ENCODE measurements at places on chromosomes 5 and 9.

GRCh38 chr5:72280581-72281069 lies 39.4 kb downstream of the MRPS27 start:
- peak; percentile 37 for DNase-seq

DNA sequence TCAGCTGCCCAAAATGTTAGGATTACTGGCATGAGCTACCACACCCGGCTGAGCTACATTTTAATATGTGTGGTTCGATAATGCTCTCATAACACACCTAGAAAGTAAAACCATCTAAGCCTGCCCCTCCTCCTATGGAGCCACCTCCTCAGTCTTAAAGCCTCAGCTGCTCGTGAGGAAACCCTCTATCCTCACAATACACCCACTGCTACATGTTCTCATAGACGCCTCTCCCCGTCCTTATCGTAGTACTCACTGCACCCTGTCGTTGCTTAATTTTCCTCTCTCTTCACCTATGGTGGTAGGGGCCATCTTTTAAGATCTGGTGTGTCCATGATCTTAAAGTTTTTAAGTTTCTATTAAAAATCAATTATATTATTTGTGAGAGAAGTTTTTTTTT lies 72.9 kb downstream of the RCL1 start:
- no peak for DNase-seq

DNA sequence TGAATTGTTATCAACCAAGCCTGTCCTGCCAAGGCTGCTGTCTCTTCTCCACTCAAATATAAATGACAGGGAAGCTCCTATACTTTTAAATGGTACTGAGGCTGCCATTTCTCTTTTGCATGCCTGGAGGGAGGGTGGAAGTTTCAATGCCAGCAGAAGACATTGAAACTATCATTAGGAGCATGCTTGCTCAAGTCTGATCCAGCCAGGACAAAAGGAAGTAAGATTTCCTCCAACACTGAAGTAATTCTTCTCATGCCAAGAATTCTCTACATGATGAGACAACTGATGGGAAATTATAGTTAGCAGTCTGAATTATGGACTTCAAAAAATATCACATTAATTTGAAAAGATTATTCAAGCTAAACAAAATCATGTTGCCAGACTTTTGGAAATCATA lies 5.4 kb downstream of the SPINK6 start:
- no peak for DNase-seq

- no peak for DNase-seq
These were observed 34.0 kb downstream of the LPCAT1 start for GRCh38 chr5:1489754-1490153.

DNA sequence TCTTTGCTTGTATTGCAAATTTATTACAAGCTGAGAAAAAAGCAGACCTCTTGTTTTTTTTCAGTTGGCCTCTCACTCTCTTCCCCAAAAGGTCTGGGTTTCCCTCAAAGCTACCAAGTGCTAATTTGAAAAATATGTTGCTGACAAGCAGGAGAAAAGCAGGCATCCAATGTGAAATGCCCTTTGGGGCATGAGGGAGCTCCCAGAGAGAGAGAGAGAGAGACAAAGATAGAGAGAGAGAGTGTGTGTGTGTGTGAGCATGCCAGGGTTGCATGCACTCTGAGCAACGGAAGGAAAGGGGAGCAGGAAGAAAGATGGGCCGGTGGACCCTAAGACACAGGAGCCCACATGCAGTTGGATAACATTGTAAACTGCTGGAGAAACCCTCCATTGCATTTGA lies 358.4 kb downstream of the TMEM38B start:
- DNase-seq = no peak

GRCh38 chr5:173204185-173204979 lies 30.6 kb downstream of the NKX2-5 start:
- no peak for DNase-seq

- no peak for DNase-seq
These were observed 181.3 kb upstream of the DMRT1 start for GRCh38 chr9:660227-660626.

DNA sequence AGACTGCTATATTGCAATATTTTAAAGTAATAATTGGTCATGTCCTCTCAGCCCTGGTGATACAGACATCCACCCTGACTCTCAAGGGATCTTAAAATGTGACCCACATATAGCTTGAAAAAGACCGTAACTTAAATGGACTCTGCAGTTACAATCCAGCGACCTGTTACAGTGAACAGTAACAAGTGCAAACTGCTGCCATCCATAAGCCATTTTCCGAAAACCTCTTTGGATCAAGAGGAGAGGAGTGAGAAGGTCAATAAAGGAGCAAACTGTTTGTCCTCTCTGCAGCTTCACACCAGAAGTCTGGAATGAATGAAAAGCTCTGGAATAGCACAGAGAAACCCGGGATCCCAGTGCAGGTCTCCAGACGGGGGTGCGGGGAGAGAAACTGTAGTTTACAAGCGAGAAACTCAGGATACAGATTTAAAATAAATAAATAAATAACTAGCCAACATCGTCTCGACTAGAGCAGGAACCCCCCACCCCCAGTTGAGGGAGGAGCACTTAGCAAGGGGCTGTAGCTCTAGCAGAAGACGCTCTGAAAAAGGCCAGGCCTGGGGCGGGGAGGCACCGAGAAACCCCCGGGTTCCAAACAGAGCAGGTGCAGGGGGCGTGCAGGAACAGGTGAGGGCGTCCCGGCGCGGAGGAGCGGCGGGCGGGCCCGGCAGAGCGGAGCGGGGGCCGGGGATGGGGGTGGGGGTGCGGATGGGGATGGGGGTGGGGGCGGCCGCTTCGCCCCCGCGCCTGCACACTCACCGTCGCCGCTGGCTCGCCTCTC lies 572 bp downstream of the ZDHHC21 start:
- no peak for DNase-seq

GRCh38 chr5:15255576-15255975 lies 244.4 kb upstream of the FBXL7 start:
- no peak for DNase-seq

DNA sequence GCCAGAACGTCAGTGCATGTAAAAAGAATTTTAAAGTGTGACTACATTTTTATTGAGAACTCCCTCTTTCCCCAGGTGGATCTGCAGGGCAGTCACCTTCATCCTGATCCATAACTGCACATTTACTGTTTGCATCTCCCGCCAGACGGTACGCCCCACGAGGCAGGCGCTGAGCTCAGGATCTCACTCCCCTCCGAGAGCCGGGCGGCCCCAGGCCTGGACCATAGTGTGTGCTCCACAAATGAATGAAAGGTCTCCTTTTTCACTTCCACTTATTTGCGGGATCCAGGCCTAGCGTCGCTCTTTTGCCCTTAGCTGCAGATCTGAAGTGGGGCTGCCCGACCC lies 378 bp downstream of the DROSHA start:
- DNase-seq = no peak

DNA sequence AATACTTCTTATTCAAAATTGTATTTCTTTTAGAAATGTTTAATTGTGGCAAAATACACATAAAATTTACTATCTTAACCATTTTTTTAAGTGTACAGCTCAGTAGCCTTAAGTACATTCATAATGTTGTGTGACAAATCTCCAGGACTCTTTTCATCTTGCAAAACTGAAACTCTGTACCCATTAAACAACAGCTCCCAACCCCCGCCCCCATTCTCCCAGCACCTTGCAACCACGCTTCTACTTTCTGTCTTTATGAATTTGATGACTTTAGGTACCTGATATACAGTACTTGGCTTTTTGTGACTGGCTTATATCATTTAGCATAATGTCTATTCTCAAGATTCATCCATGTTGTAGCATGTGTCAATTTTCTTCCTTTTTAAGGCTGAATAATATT lies 2.8 kb upstream of the IL5 start:
- no peak for DNase-seq

DNA sequence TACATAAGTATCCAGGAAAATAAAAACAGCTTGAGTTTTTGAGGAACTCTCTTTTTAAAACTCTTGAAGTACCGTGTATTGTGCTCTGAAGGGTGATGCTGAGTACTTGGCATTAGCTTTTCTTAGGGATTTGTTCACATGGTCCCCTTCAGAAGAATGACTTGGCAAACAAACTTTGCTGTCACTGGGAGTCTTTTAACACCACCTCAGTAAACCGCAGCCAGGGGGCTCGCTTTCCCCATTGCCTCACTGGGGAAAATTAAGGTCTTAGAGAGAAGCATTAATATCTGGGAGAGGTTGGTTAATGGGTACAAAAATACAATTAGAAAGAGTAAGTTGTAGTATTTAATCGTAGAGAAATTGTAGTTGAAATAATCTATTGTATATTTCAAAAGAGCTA lies 105.9 kb upstream of the DAP start:
- DNase-seq = no peak

GRCh38 chr5:14675865-14676300 lies 11.4 kb downstream of the OTULIN start:
- DNase-seq = no peak

GRCh38 chr5:55923177-55923771 lies 71.5 kb downstream of the IL6ST start:
- DNase-seq = no peak

DNA sequence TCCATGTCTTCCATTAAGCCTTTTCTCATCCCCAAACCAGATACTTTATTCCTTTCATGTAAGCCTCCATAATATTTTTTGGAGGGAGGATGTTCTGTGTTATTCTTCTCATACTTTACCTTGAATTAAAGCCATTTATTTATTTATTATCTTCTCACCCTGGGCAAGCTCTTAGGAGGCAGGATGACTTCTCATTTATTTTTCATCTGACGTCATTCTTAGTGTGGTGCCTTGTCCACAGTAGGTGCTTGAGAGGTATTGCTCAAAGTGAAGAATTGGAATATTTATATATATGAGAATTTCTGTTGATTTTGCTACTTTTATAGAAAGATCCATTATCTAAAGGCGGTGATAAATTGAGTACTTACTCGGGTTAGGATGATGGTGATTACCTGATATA lies 458.3 kb upstream of the ACTBL2 start:
- no peak for DNase-seq

- DNase-seq = no peak
These were observed 22.4 kb downstream of the SLC36A3 start for GRCh38 chr5:151281001-151281639.

DNA sequence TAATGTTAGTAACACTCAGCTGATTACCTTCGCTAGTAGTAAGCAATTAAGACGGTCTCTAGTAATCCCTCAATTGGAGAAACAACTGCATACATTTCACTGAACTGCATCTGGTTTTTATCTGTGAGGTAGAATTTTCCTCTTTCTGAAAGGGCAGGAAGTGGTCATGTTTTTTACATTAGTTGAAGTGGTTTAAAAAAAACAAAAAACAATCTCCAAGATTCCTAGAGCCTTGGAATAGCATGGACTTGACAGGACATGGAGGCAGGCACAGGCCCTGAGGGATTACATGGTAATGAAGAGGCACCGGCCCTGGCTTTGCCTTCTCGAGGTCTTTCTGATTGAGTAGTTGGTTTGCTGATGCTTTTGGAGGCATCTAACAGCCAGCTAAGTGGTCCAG lies 25.8 kb downstream of the THBS4 start:
- DNase-seq = no peak

- no peak for DNase-seq
These were observed 159.4 kb downstream of the TENT4A start for GRCh38 chr5:6872441-6873160.

- DNase-seq = no peak
These were observed 217.5 kb upstream of the NMUR2 start for GRCh38 chr5:152622628-152623027.

DNA sequence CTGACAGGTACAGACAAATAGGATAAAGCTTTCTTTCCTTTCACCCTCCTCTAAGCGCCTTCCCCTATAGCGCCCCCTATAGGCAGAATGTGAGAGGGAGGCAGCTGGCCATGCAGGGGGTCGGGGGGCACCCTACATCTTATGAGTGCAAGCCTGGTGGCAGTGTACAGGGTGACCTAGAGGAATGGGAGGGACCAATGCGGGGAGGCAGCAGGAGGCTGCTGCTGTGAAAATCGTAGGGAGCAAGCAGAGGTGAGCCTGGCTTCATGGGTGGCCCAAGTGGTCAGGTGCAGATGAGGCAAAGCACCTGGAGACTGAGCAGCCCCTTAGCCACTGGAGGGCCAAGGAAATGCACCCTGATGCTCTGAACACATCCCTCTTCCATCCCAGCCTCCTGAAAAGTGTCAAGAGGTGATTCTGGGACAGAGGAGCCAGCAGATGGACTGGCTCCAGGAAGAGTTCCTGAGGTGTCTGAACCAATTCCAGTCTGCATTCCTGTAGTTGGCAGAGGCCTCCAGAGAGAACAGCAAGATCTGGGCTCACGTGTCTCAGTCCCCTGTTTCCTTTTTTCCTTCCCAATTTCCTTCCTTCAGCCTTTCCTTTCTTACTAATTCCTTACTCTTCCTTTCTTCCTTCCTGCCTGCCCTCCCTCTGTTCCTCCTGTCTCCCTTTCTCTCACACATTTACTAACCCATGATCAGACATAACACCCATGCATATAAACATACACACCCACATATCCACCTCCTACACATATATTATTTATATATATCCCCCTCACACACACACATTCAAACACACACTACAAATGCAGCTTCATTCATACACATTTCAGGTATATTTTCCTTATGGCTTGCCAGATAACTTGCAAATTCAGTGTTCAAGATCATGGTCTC lies 32.8 kb upstream of the GALNT10 start:
- DNase-seq = no peak

- peak; percentile 70 for DNase-seq
These were observed 446.8 kb downstream of the CCDC171 start for GRCh38 chr9:15999422-16000339.

DNA sequence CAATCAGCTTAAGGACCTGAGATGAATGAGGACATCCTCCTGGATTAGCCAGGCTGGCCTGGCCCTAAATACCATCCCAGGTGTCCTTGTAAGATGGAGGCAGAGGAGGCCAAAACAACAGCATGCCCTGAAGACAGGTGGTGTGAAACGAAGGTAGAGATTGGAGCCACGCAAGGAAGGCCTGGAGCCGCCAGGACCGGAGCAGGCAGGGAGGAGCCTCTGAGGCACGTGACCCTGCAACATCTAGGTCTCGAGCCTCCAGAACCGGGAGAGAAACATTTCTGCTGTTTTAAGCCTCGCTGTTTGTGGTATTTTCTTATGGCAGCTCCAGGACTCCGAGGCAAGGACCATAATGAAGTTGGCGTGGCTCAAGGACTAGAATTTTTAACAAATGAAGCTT lies 9.7 kb upstream of the COL5A1 start:
- DNase-seq = no peak

DNA sequence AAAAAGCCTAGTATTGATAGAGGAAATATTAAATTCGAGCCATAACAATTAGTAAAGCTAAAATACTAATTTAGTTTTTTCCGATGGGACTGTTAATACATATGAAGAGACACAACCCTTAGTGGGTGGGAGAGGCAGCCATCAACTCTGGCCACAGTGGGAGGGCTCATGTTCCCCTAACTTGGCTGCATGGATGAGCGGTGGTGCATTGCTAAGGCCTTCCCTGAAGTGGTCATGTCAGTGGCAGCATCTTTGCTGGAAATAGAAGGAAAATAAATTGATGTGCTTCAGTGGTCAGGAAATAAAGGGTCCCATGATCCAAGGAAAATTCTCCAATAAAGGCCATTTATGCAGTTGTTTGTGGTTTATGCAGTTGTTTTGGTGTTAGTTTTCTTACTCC lies 33.9 kb upstream of the F2RL2 start:
- no peak for DNase-seq

DNA sequence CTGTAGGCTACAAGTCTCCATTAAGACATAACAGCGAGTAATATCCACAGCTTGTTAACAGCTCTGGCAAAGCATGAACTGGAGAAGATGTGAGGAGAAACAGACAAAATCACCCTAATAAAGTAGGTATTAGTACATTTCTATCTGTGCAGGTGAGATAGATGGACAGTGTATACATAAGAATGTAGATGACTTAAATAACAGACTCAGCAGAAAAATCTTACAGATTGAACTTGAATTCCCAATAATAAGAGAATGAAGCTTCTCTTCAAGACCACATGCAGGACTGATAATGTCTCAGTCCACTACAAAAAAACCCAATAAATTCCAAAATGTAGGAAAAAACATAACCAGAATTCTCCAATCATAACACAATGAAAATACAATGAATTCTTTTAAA lies 153.0 kb downstream of the IRX2 start:
- DNase-seq = no peak
